Activated naive CD8-positive, alpha-beta T cell treated with anti-CD3 and anti-CD28 coated beads, Interleukin-2, amount 10 ng/mL, durations not matched to agents 7 days and 5 days (primary cell): ENCODE measurements at places on chromosomes 16 and 17.
A peak's percentile ranks its signal among the peaks of the same experiment; 100 is the strongest.

GRCh38 chr17:49018116-49018612, 21.0 kb downstream of the IGF2BP1 start:
- no peak for DNase-seq
- H3K36me3 ChIP-seq, result no peaks in the 10 kb centered on the region
- no peak overlapping the region for H3K4me3 ChIP-seq
- H3K27ac ChIP-seq, result no peak overlapping the region

GRCh38 chr17:70767102-70767701, 597.9 kb downstream of the KCNJ2 start:
- H3K27me3 ChIP-seq, result no peaks in the 10 kb centered on the region
- H3K36me3 ChIP-seq, result no peaks in the 10 kb centered on the region
- no peak overlapping the region for H3K4me3 ChIP-seq
- no peak for DNase-seq
- H3K4me1 ChIP-seq, result no peaks in the 10 kb centered on the region

DNA sequence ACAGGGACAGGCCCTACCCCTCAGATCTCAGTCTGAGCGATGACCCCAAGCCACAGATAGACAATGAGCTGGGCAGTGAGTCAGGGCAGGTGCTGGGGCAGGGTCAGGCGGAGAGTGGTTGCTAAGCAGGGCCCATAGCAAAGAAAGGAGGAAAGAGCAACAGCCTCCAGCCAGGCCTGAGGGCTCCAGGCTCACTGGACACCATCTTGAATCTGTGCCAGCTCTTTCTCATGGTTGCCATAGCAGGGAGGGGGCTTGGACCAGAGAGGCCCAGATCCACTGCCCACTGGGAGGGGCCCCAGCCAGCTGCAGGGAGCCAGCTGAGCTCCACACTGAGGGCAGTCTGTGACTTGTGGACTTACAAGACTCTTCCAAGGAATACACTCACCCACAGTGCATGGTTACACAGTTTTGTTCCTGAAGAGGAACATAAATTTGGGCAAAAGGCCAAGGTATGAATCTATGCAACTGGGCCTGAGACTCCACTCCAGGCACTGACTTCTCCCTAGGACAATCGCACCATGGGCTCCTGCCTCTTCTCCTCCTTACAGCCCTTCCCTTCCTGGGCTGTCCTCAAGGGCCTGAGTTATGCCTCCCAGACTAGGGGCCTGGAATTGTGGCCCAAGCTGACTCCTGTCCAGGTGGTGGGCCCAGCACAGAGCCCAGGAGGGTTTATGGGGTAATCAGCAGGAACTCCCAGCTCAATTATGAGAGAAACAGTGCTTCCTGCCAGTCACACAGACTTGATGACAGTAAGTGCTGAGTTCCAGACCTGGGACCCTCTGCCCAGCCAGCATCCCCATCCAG, 59.9 kb downstream of the BEAN1 start:
- H3K27me3 ChIP-seq, result peaks cover 3% of the 10 kb centered on the region
- no peak overlapping the region for H3K27ac ChIP-seq
- no peak for DNase-seq
- H3K36me3 ChIP-seq, result no peaks in the 10 kb centered on the region

GRCh38 chr17:45104907-45105624, 27.2 kb downstream of the PLCD3 start:
- H3K27me3 ChIP-seq, result no peaks in the 10 kb centered on the region
- no peak overlapping the region for H3K4me3 ChIP-seq
- H3K36me3 ChIP-seq, result peaks cover 20% of the 10 kb centered on the region
- no peaks in the 10 kb centered on the region for H3K4me1 ChIP-seq

GRCh38 chr17:27579304-27579703, 51.7 kb upstream of the LGALS9 start:
- DNase-seq, result no peak
- peak overlapping the region; percentile 38 for H3K4me3 ChIP-seq
- peaks cover 58% of the 10 kb centered on the region for H3K4me1 ChIP-seq
- H3K27ac ChIP-seq, result peak overlapping the region; percentile 91
- no peaks in the 10 kb centered on the region for H3K27me3 ChIP-seq
- peaks cover 11% of the 10 kb centered on the region for H3K36me3 ChIP-seq

DNA sequence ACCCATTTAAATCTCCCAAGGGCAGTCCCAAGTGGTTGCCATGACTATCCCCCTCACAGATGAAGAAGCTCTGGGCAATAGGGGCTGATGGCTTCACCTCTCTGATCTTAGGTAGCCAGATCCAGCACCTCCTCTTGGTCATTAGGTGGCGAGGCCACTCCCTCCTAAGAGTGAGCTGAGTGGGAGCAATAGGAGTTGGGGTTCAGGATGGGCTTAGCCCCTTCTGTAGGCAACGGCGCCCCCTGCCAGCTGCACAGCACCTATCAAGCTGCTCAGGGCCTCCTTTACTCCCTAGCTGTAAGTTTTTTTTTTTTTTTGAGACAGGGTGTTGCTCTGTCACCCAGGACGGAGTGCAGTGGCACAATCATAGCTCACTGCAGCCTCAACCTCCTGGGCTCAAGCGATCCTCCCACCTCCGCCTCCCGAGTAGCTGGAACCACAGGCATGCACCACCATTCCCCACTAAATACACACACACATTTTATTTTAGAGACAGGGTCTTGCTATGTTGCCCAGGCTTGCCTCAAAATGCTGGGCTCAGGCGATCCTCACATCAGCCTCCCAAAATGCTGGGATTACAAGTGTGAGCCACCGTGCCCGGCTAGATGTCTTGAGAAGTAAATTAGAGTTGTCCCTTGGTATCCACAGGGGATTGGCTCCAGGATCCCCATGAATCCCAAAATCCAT, 3.5 kb upstream of the RRAD start:
- H3K4me3 ChIP-seq, result no peak overlapping the region
- DNase-seq, result peak; percentile 69
- peaks cover 17% of the 10 kb centered on the region for H3K27me3 ChIP-seq
- peaks cover 11% of the 10 kb centered on the region for H3K36me3 ChIP-seq
- peaks cover 33% of the 10 kb centered on the region for H3K4me1 ChIP-seq

DNA sequence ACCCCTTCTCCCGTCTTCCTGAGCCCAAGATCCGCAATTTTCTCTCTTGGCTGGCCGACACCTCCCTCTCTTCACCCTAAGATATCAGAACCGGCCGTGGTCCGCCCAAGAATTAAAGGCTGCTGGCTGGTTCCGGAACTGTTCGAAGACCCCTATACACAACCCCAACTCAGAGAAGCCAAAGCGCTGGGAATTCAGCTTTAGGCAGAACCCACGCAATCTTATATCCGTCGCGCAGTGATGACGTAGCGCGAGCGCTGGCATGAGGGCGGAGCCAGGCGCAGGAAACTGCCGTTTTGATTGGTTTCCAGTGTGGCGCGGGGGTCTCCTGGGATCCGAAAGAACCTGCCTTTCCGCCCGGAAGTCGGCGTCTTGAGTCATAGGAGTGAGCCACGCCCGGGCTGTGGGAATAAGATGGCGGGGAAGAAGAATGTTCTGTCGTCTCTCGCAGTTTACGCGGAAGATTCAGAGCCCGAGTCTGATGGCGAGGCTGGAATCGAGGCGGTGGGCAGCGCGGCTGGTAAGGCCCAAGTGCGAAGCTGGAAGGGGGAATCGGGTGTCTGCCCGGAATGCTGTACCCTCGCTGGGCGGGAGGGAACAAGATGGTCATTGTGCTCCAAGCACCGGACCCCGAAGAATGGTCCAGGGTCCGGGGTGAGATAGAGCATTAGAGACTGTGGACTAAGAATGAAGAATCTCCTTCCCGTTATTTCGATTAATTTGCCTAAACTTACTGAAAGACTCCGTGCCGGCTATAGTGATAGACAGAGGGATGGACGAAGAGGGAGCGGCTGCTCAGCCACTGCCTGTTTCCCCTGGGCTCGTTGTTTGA, at the start of the genes RECQL5 and SAP30BP:
Gene RECQL5 (minus strand): TSS at position 196 of the 832 bp plus-strand sequence. CDS start 597 bp downstream, outside the sequence.
Gene SAP30BP (plus strand): TSS at position 380 of the 832 bp plus-strand sequence. CDS start 35 bp downstream, at position 415.
- H3K36me3 ChIP-seq, result peaks cover 11% of the 10 kb centered on the region
- peak within 1 kb of the TSS; percentile 76 for H3K27ac ChIP-seq
- peaks cover 23% of the 10 kb centered on the region for H3K4me1 ChIP-seq
- peak within 1 kb of the TSS; percentile 68 for H3K4me3 ChIP-seq
- peak; percentile 95 for DNase-seq
- no peaks in the 10 kb centered on the region for H3K27me3 ChIP-seq

GRCh38 chr17:80591788-80592187, 47.1 kb downstream of the RPTOR start:
- no peak overlapping the region for H3K4me3 ChIP-seq
- peaks cover 42% of the 10 kb centered on the region for H3K4me1 ChIP-seq
- peaks cover 2% of the 10 kb centered on the region for H3K27me3 ChIP-seq
- peak overlapping the region; percentile 32 for H3K27ac ChIP-seq
- H3K36me3 ChIP-seq, result peaks cover 2% of the 10 kb centered on the region

- H3K27me3 ChIP-seq, result no peaks in the 10 kb centered on the region
- no peaks in the 10 kb centered on the region for H3K4me1 ChIP-seq
- no peak for DNase-seq
- no peak overlapping the region for H3K4me3 ChIP-seq
- H3K36me3 ChIP-seq, result no peaks in the 10 kb centered on the region
- no peak overlapping the region for H3K27ac ChIP-seq
Measured at GRCh38 chr16:78240459-78241222, 141.2 kb downstream of the WWOX start.

- peaks cover 12% of the 10 kb centered on the region for H3K4me1 ChIP-seq
- no peaks in the 10 kb centered on the region for H3K36me3 ChIP-seq
- H3K4me3 ChIP-seq, result peak overlapping the region; percentile 75
- DNase-seq, result peak; percentile 81
- H3K27ac ChIP-seq, result no peak overlapping the region
- H3K27me3 ChIP-seq, result peaks cover 52% of the 10 kb centered on the region
Measured at GRCh38 chr17:50117202-50118051, 12.5 kb downstream of the SAMD14 start.

GRCh38 chr17:70099884-70100283, 24.9 kb downstream of the KCNJ16 start:
- peaks cover 4% of the 10 kb centered on the region for H3K27me3 ChIP-seq
- H3K36me3 ChIP-seq, result no peaks in the 10 kb centered on the region
- H3K4me3 ChIP-seq, result no peak overlapping the region

GRCh38 chr16:2420035-2420434, 9.2 kb upstream of the CCNF start:
- no peaks in the 10 kb centered on the region for H3K36me3 ChIP-seq
- DNase-seq, result no peak
- no peak overlapping the region for H3K4me3 ChIP-seq
- no peak overlapping the region for H3K27ac ChIP-seq
- peaks cover 8% of the 10 kb centered on the region for H3K27me3 ChIP-seq

DNA sequence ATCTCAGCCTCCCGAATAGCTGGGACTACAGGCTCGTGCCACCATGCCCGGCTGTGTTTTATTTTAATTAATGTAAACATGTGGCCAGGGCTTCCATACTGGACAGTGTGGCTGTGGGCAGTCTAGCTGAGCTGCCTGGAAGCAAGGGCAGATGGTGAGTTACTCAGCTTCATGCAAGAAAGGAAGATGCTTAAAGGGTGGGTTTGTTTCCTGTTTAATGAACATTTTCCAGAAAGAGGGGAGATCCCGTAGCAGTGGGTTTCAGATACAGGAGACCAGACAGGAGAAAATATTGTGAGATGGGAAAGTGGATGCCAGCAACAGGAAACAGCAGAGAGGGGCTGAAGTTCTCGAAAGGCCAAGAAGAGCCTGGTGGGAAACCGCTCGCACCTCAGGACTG, 7.3 kb downstream of the MAPK8IP3 start:
- peaks cover 1% of the 10 kb centered on the region for H3K36me3 ChIP-seq
- H3K4me1 ChIP-seq, result peaks cover 12% of the 10 kb centered on the region
- no peaks in the 10 kb centered on the region for H3K27me3 ChIP-seq
- DNase-seq, result no peak

DNA sequence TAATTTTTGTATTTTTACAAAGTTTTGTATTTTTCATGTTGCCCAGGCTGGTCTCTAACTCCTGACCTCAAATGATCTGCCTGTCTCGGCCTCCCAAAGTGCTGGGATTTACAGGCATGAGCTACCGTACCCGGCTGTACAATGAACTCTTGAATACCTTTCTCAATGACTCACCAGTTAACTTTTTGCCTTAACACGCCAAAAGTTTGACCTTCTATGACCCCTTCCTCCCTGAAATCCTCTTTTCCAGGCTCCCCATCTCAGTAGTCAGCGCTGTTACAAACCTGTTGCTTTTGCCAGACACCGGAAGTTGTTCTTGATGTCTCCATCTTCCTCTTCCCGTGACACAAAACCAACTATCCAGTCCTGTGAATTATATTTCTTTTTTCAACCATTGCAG, 158.1 kb upstream of the ASIC2 start:
- no peak overlapping the region for H3K27ac ChIP-seq
- H3K36me3 ChIP-seq, result no peaks in the 10 kb centered on the region
- no peaks in the 10 kb centered on the region for H3K4me1 ChIP-seq

GRCh38 chr16:12160249-12160648, 183.7 kb downstream of the SNX29 start:
- H3K36me3 ChIP-seq, result no peaks in the 10 kb centered on the region
- no peaks in the 10 kb centered on the region for H3K27me3 ChIP-seq
- H3K4me1 ChIP-seq, result peaks cover 2% of the 10 kb centered on the region
- no peak for DNase-seq
- no peak overlapping the region for H3K4me3 ChIP-seq

GRCh38 chr16:75065149-75065505, 51.5 kb downstream of the LDHD start:
- H3K36me3 ChIP-seq, result no peaks in the 10 kb centered on the region
- peak overlapping the region; percentile 75 for H3K27ac ChIP-seq
- H3K4me3 ChIP-seq, result peak overlapping the region; percentile 53
- peak; percentile 38 for DNase-seq

- no peaks in the 10 kb centered on the region for H3K4me1 ChIP-seq
- no peaks in the 10 kb centered on the region for H3K36me3 ChIP-seq
- no peak overlapping the region for H3K27ac ChIP-seq
- no peak overlapping the region for H3K4me3 ChIP-seq
- DNase-seq, result no peak
Measured at GRCh38 chr17:35557353-35557752, 3.3 kb downstream of the SLFN14 start.

DNA sequence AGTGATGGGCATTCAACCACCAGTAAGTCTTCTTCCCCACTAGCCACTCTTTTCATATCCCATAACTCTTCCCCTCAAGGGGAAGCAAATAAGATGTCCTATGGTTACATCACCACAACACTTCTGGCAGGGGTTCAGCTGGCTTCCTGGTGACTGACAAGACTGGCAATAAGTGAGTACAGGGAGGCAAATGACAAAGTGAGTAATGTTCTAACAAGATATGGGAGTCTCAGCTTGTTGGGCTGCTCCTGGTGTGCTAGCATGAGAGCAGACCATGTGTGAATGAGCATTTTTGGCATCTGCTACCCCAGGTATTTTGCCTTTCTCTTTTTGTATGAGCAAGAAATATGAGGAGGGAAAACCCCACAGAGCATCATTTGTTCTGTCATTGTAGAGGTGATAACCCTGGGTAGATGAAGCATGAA, 9.9 kb downstream of the TMIGD1 start:
- DNase-seq, result no peak
- H3K4me1 ChIP-seq, result peaks cover 16% of the 10 kb centered on the region
- no peaks in the 10 kb centered on the region for H3K36me3 ChIP-seq
- peak overlapping the region; percentile 18 for H3K27ac ChIP-seq
- H3K27me3 ChIP-seq, result peaks cover 2% of the 10 kb centered on the region

GRCh38 chr17:32912218-32912897, 15.6 kb upstream of the TMEM98 start:
- no peak overlapping the region for H3K4me3 ChIP-seq
- H3K27me3 ChIP-seq, result peaks cover 30% of the 10 kb centered on the region
- no peak for DNase-seq

- peak overlapping the region; percentile 95 for H3K27ac ChIP-seq
- peak overlapping the region; percentile 94 for H3K4me3 ChIP-seq
- peaks cover 18% of the 10 kb centered on the region for H3K4me1 ChIP-seq
Measured at GRCh38 chr16:71895679-71896365, 491 bp downstream of the IST1 start.
